ENCODE measurements at places on chromosomes 11 and 22.

GRCh38 chr11:69574608-69575255 is 66.2 kb upstream of the CCND1 start:
- DNase-seq: no peak

DNA sequence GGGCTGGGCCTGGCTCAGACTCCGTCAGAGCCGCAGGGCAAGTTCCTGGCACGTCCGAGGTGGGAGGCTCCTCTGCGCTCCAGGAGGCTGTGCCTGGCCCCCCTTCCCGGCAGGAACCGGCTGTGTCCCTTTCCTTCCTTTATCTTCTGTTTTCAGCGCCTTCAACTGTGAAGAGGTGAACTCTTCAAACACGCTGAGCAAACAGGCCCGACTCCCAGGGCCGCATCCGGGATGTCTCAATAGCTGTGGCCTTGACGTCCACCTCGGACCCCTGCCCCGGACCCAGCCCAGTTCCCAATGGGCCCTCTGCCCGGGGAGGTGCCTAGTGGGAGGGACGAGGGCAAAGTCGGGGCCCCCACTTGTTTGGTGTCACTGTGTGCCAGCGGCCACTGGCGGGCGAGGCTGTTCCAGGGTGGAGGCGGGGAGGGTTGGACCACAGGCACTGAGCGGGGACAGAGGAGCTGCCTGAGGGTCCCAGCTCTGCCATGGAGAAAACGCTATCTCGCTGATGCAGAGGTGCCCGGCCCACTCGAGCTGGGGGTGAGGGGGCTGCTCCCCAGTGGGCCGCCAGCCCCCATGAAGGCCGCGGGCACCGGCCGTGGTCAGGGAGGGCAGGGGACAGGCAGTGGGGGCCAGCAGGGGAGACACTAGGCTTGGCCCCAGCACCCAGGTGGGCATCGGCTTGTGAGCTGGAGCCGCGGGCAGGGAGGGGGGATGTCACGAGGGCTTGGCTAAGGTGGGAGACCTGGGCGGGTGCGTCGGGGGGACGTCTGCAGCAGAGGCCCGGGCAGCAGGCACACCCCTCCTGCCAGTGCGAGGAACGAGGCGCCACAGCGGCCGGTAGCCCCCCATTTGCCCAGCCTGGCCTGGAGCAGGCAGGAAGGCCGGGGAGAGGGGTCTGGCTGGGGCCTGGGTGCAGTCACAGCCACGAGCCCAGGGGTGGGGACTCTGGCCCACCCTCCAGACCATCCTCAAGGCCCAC is 2.7 kb upstream of the MUC5B start:
- DNase-seq: no peak

- no peak for DNase-seq
These were observed 7.6 kb downstream of the KCNQ1OT1 start for GRCh38 chr11:2691991-2692875.

DNA sequence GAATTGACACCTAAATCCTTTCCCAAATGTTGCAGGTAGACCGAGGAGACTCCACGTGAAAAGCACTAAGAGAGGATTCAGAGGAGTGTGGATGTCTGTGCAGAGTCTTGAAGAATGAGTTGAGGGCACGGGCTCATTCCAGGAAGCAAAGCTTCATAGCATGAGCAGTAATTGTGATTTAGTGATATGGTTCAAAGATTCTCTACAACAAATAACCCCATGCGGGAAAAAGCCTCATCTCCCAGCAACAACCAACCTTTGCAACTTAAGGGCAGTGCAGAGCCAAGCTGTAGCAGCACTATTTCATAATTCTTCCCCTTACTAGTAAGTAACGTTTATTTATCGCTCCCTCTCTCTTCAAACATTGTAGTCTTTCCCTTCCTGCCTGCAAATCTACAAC is 87.5 kb upstream of the CLMP start:
- DNase-seq: no peak

DNA sequence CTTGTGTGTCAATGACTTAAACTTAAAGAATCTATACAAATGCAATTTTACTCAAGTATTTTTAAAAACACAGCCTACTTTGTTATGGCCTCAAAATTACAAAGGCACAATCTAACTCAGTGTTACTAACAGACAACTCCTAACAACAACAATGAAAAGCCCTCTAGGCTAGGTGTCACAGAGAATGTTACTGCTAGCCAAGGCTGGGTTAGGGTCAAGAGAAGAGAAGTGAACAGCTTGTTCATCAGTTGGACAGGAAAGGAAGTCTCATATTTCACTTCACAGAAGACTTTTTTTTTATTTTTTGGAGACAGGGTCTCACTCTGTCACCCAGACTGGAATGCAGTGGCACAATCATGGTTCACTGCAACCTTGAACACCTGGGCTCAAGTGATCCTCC is 26.0 kb downstream of the CLDN25 start:
- DNase-seq: no peak

DNA sequence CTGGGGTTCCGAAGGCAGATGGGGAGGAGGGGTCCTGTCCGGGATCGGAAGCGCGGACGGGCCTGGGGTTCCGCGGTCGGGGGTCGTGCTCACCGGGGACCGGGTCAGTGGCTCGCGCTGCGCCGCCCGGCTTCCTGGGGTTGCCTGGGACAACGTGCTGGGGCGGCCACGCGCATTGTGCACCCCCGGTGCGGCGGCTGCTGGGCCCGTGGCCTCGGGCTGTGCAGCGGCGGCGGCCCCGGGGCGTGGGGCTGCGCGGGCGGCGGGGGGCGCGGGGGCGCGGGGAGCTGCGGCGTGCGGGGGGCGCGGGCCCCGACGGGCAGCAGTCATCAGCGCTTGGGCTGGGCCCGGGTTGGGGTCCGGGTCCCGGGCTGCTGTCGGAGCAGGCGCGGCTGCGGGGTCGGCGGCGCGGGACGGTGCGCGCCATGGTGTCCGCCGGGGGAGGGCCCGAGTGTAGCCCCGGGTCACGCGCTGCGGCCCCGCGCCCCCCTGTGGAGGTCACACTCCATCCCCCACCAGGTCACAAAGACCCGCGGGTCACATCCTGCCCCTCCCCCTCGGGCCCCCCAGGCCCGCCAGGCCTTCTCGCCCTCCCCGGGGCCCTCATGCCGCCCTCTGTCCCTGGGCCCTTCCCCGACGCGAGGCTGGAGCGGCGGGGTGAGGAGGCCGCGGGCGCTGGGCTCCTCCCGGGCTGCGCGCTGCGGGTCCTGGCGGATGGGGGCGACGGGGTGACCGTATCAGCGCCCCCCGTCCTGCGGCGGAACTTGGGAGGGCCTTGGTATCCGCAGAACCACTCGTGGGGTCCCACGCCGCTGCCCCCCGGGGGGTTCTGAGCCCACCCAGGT is at the start of gene TTLL8:
Gene TTLL8 (minus strand): TSS at position 238 of the 845 bp plus-strand sequence.
- no peak for DNase-seq

- DNase-seq: no peak
These were observed 335.9 kb downstream of the BRD1 start for GRCh38 chr22:49491726-49492125.

DNA sequence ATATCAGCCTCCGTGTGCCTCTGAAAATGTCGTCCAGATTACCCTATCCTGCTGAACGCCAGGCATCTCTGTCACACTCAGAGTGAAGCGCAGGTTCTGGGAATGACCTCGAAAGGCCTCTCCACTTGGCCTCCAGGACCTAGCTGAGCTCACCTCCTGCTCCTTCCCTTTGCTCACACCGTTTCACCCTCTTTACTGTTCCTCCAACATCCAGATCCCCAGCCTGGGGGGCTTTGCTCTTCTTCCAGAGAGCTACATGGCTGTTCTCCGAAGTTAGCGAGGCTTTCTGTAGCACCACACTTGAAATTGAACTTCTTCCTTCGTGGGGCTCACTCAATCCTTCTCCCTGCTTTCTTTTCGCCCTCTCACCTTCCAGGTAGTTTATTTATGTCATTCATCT is 27.9 kb downstream of the GLB1L2 start:
- no peak for DNase-seq

- no peak for DNase-seq
These were observed 94.8 kb upstream of the FAT3 start for GRCh38 chr11:92129811-92130210.

All from activated T-helper 9 cell treated with anti-CD3 and anti-CD28 coated beads, Interleukin-2, amount 50 U/mL, for 16 hours (primary cell).